ENCODE measurements at places on chromosomes 4 and X.

- DNase-seq = no peak
These were observed 155.9 kb downstream of the ARHGAP6 start for GRCh38 chrX:11509786-11510185.

GRCh38 chrX:42089031-42089430, 165.7 kb upstream of the CASK start:
- no peak for DNase-seq

DNA sequence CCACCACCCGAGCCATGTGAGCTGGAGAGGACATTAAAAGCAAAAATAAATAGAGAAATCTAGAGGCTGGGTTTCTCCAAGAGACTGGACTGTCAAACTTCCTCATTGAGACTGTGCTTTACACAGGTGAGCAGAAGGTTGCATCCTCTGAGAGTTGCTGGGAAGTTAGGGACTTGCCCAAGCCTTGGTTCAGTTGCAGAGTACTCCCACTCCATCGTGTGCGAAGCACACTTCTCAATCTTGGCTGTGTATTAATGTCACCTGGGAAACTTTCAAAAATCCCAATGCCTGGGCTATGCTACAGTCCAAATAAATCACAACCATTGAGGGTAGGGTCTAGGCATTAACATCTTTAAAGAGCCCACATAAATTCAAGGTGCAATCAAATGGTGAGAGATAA, 89.2 kb downstream of the ZNF330 start:
- DNase-seq = no peak

- no peak for DNase-seq
These were observed 172.7 kb downstream of the GPAT3 start for GRCh38 chr4:83708500-83709175.

Measured in AG04449 (cell line).